ENCODE measurements at places on chromosomes 4 and X.

DNA sequence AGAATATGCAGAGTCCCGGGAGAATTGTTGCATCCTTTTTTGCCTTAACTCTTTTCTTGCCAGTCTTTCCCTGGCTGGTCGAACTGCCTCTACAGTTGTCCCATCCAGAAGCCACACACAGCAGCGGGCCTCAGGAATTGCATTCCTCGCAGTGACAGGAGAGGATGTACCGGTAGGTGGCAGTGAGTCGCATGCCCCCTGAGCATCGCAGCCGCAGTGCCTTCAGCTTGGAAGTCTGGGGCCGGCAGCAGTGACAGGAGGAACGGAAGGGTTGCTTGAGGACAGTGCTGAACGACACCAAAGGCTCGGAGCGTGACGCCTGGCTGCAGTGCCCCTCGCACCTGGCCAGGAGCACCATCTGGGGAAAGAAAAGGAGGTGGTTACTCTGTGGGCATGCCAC is 23.5 kb downstream of the NDP start:
- no peak for DNase-seq

DNA sequence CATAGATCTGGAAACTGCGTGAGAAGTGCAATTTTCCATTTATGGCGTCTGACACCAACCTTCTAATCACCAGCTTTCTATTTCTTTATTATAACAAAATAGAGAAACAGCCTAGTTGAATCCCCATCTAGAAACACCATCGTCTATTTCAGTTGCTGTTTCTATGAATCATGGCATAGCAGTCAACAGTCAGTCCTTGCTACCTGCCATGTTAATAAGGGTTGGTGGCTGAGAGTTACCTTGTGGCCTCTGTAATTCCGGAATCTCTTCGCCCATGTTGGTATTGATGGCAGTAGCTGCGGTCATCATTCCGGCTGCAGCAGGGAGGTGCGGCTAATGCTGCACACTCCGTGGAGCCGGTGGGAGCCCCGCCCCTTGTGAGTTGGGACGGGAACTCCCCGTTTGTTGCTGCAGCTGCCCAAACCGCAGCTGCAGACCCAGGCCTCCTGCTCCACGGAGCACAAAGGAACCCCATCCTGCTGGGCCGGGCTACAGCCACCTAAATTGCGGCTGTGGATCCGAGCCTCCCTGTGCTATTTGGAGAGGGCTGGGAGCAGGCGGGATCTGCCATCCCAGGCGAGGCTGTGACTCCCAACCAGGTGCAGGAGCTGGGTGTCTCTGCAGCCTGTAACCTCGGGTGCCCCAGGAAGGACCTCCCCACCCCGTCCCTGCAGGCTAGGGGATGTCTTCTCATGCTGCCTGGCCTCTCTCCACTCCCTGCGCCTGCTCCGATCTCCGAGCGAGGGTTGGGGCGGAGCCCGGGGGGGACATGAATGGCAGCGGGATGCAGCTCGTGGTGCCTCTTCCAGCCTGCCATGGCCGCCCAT is 115.4 kb upstream of the STK26 start:
- DNase-seq = peak; percentile 1

DNA sequence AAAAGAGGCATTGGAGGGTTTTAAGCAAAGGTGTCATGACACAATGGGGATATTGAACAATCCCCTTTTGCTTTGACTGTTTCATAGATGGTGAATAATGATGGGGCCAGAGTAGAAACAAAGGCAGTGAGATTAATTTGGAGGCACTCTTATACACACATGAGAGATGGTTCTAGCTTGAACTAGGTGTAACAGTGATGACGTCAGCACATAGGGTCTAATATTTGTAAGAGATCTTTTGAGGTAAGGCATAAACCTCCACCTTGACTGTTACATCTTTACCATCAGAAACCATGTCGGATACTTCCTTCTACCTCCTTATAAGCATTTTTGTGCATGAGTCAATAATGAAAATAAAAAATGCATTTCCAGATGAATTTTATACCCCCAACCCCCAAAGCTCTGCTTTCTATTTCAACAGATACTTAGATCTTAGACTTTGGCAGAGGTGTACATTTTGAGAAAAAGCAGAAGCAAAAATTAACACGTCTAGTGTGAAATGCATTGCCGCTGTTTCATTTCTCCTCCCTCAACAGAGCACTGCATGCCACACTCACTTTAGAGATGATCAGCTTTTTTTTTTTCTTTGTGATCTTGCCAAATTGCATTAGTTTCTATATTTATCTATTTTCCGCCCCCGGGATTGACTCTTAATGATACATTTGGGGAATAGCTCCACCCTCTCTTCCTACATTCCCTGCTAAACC is 87.2 kb downstream of the HS3ST1 start:
- no peak for DNase-seq

- DNase-seq = no peak
Observed at GRCh38 chrX:102975016-102975415, 37.9 kb downstream of the RAB40AL start.

- DNase-seq = no peak
Observed at GRCh38 chr4:48103483-48104139, 30.4 kb downstream of the TXK start.

DNA sequence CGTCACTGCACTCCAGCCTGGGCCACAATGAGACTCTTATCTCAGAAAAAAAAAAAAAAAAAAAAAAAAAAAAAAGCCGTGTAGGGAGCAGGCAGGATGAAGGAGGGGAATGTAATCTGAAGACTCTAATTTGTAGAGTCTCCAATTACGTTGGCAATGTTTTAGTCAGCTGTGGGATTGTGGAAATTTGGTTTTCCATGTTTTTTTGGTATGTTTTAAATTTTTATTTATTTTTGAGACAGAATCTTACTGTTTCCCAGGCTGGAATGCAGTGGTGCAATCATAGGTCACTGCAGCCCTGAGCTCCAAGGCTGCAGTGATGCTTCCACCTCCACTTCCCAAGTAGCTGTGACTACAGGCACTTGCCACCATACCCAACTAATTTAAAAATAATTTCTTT is 56.5 kb downstream of the NSD2 start:
- no peak for DNase-seq

DNA sequence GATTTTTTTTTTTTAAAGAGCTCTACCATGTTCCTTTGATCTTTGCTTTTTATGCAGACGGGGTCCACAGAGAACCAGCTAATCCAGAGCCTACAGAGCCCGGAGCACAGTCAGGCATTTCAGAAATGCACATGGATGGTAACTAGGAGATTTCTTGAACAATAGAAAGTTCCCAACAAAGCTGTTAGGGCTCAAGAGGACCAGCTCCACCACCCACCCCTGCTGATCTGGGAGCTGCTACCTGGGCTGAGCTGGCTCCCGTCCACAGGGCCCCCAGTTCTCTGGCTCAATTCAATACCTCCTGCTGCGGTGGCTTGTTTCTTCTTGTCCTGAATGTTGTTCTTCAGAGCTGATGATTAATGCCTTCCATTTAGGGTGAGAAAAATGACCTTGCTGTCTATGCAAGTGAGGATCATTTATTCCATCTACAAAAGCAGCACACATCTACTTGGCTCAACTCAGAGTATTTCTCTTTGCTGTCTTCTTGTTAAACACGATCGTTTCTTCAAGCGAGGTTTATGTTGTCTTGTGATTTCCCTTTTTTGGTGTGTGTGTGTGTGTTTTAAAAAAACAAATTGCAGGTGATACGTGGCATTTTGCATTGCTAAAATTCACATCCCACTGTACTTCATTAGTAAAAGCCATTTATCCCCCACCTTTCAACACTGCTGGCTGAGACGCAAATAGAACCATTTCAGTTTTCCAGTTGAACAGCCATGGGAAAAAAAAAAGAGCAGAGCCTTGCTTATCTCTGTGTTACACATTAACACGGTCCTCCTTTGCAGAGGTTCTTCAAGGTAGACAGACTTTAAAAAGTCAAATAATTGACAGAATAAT is 31.3 kb downstream of the IGFBP7 start:
- DNase-seq = no peak

GRCh38 chr4:38109896-38110295 is 149.7 kb downstream of the PTTG2 start:
- DNase-seq = peak; percentile 69

GRCh38 chr4:5870701-5871100 is 22.2 kb downstream of the CRMP1 start:
- no peak for DNase-seq

GRCh38 chrX:105265093-105265492 is 44.6 kb upstream of the TEX13A start:
- DNase-seq = no peak

GRCh38 chr4:140861359-140862176 is 105.4 kb upstream of the TBC1D9 start:
- DNase-seq = peak; percentile 63

DNA sequence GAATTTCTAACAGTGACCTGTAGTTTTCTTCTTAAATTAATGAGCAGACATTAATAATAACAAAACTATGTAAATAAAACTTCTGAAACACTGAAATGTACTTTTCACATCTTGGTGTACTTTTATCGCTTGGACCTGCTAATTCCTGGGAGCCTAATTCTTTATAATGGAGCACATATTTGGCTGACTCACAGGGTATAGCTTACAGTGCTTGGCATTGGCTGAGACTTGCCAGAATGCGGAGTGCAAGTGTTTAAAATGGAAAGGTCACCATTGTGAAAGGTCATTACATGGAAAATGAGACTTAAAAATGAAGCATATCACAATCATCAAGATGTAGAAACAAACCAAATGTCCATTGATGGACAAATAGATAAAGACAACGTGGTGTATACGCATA is 137.3 kb upstream of the PDLIM3 start:
- no peak for DNase-seq

DNA sequence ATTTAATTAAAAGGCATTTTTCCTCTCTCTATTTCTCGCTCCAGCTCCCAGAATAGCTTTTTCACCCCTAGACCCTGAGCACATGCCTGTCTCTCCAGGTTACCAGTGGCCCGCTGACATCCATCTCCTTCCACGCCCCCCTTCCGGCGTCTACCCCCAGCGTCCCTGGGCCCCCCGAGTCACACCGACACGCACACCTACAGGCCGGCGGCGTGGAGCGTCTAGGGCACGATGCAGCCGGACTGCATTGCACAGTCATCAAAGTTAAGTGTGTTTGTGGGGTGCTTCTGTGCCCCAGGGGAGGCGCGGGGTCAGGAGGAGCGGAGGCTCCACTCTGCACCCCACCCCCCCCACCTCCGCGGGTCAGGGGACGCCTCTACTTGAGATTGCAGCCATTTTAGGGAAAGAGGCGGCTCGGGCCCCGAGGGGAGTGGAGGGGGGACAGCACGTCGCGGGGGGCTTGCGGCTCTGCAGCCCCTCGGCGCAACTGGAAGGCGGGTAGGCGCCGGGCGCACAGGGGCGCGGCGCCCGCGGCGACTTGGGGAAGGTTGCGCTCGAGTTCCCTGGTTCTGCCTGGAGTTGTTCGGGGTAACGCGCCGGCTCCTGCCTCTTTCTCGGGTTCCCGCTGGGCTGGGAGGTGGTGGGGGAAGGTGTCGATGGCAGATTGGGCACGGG is 112.7 kb downstream of the DHX15 start:
- DNase-seq = no peak

- no peak for DNase-seq
Observed at GRCh38 chr4:80912350-80912749, 118.2 kb upstream of the BMP3 start.

- no peak for DNase-seq
Observed at GRCh38 chr4:45663003-45663402, 460.9 kb downstream of the GABRG1 start.

- DNase-seq = no peak
Observed at GRCh38 chr4:11631416-11631815, 202.7 kb upstream of the HS3ST1 start.

GRCh38 chrX:105608745-105609144 is 213.6 kb upstream of the NRK start:
- DNase-seq = no peak

GRCh38 chr4:16415751-16416150 is 189.5 kb upstream of the TAPT1 start:
- DNase-seq = no peak

- no peak for DNase-seq
Observed at GRCh38 chr4:168039593-168039992, 52.7 kb upstream of the ANXA10 start.

- no peak for DNase-seq
Observed at GRCh38 chr4:26051240-26051639, 137.2 kb downstream of the SMIM20 start.

- DNase-seq = no peak
Observed at GRCh38 chrX:103120748-103121147, 27.8 kb upstream of the NXF3 start.

DNA sequence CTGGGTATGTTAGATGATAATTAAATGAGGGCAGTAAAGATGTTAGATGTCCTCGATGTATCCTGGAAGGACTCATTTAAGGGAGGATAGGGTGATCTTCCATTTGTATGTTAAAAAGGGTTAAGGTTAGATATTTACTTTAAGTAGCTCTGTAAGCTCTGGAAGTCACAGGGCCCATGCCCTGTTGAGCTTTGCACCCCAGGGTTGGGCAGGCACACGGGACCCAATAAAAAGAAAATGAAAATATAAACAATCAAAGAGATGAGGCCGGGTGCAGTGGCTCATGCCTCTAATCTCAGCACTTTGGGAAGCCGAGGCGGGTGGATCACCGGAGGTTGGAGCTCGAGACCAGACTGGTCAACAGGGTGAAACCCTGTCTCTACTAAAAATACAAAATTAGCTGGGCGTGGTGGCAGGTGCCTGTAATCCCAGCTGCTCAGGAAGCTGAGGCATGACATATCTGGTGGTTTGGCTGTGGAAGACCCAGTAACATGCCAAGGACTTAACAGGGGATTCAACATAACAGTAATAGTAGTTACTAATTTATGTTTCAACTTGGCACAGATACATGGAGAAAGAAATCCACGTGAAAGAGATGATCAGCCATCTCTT is 16.9 kb upstream of the PHEX start:
- no peak for DNase-seq

GRCh38 chrX:530726-531610 is 99.6 kb upstream of the SHOX start:
- DNase-seq = no peak

- DNase-seq = no peak
Observed at GRCh38 chr4:41219421-41219950, 5.1 kb upstream of the APBB2 start.

DNA sequence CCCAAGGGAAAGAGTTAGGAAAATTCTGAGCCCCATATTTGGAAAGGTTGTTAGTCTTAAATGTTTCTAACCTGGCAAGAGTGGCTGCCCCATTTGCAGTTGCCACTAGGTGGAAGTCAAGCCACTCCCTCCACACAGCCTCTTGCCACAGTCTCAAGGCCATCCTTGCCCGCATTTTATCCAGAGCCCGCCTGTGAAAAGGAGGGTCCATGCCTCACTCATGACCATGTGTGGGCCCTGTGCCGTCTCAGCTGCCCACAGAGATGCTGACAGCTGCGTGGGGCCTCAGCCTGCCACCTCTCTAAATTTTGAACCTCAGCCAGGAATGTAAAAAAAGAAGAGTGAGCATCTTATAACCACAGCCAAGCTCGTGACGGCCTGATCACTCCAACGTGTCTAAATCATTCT is 201.5 kb upstream of the FAM241A start:
- peak; percentile 14 for DNase-seq

- no peak for DNase-seq
Observed at GRCh38 chrX:41516999-41517765, 70.0 kb downstream of the NYX start.
